Stomach (tissue), 19 donors: ENCODE measurements at places on chromosomes 2 and 18. TPM values are rescaled to one million over a fixed set of nuclear protein-coding genes. Genes with fewer than 3 reads are reported as not detected.

The SLC9A2 gene
- total RNA-seq: 61.6 TPM

The EFR3B gene
- total RNA-seq: 4.5 TPM

The TGFA gene
- total RNA-seq: 0.89 TPM

The DLGAP1 gene
- total RNA-seq: 1.3 TPM

The CCDC68 gene
- total RNA-seq: 40.0 TPM

The ST6GAL2 gene
- 9.0 TPM for total RNA-seq

The ATP8B1 gene
- 155 TPM for total RNA-seq

The MXD1 gene
- total RNA-seq: 8.1 TPM

The NTSR2 gene
- total RNA-seq: not detected

The FOXI3 gene
- 2.2 TPM for total RNA-seq

The RNF181 gene
- 143 TPM for total RNA-seq

The PJVK gene
- 0.72 TPM for total RNA-seq

The FBXO48 gene
- total RNA-seq: not detected

The C2orf80 gene
- not detected for total RNA-seq

The MTX2 gene
- total RNA-seq: 150 TPM

The RUFY4 gene
- not detected for total RNA-seq

The NEU2 gene
- not detected for total RNA-seq

The DPP4 gene
- 1.8 TPM for total RNA-seq

The SP100 gene
- 11.0 TPM for total RNA-seq

The AQP12B gene
- 0.89 TPM for total RNA-seq

The TGIF1 gene
- total RNA-seq: 18.7 TPM

The MC5R gene
- not detected for total RNA-seq

The RSAD2 gene
- not detected for total RNA-seq

The CCDC74B gene
- total RNA-seq: 1.0 TPM

The GPR35 gene
- 21.9 TPM for total RNA-seq

The EN1 gene
- not detected for total RNA-seq

The CPLX4 gene
- total RNA-seq: not detected

The CRYGC gene
- not detected for total RNA-seq

The ESCO1 gene
- total RNA-seq: 35.6 TPM

The HOXD12 gene
- not detected for total RNA-seq

The UNC50 gene
- total RNA-seq: 37.9 TPM

The LYG2 gene
- total RNA-seq: not detected

The IL1A gene
- total RNA-seq: not detected

The PTCD3 gene
- total RNA-seq: 16.8 TPM

The APCDD1 gene
- total RNA-seq: 47.8 TPM
